Aortic smooth muscle cell (primary cell): ENCODE measurements at places on chromosomes 2 and 18. TPM values are rescaled to one million over a fixed set of nuclear protein-coding genes. Genes with fewer than 3 reads are reported as not detected.

Gene GDF7
- 1.3 and 6.2 TPM in 2 replicates for total RNA-seq

Gene SERPINE2
- total RNA-seq: 501 and 1,107 TPM in 2 replicates

Gene SOWAHC
- total RNA-seq: 16.9 and 18.4 TPM in 2 replicates

Gene AMER3
- not detected in 2 replicates for total RNA-seq

Gene AOX1
- 23.0 and 62.9 TPM in 2 replicates for total RNA-seq

Gene TMEM17
- total RNA-seq: 2.2 TPM in 2 replicates
